Fibroblast of mammary gland (primary cell): ENCODE measurements at places on chromosomes 5 and 9.
A peak's percentile ranks its signal among the peaks of the same experiment; 100 is the strongest.

DNA sequence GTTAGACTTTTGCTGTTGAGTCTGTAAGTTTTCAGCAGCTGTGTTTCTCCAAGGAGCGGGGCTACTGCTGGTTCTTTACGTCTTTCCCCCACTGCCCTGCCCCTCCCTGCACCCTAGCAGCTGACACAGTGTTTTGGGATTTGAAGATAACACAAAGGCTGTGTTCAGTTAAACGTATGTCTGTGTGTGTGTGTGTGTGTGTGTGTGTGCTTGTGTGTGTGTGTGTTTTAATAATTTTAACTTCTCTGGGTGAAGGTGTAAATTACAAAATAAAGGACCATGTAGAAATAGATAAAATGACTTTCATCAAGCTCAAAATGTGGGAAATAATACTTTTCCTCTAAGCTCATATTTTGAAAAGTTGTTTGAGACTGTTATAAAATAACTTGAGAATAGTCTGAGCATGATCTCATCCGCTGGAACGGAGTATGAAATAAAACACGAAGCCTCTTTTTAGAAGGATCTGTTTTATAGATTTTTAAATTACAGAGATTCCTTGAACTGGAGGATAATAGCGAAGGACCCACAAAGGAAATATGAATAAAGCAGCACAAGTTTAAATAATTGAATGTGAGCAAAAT lies 10.9 kb downstream of the ABL1 start:
- peak; percentile 88 for DNase-seq

GRCh38 chr5:143037708-143038107 lies 267.5 kb downstream of the ARHGAP26 start:
- DNase-seq = no peak

DNA sequence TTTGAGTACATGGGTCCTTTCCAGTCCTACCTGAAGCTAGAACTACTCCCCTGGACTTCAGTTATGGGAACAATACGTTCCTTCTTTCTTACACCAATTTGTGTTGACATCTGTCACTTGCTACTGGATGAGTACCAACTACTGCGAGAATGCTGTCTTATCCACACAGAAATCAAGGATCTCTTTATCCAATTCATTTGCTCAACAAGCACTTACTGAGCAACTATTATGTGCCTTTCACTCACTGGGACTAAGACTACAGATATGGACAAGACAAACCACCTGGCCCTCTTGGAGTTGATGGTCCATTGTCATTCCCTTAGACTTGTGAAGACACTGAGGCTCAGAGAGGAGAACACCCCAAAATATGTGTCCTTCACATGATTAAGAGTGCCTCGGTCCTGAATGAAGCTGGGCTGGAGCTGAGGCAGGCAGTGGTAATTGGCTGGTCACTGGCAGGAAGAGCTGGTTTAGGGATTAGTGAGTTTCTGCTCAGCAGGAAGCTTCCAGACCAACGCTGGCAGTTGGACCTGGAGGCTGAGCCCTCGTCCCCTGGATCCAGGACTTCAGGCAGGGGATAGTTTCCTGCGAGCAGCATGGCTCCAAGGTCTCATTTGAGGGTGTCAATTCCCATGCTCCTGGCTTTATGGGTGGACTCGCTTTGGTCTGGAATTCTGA lies 8.4 kb upstream of the ARSI start:
- DNase-seq = no peak

DNA sequence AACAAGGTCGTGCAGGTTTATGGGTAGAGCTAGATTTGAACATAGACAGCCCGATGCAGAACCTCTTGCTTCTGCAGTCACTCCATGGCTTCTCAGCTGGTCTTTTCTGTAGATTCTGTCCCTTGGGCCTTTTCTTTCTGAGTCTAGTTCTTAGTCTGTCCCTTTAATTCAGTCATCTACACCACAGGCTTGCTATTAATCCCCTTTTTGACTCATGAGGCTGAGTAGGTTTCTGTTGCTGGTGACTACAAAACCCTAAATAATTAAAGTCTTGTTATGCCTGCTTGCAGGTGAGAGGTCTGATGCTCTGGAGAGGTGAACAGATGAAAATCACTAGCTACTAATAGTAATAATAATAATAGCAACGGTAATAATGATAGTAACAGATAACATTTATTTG lies 19.3 kb upstream of the STRBP start:
- no peak for DNase-seq

GRCh38 chr5:103703617-103704016 lies 141.0 kb upstream of the NUDT12 start:
- DNase-seq = no peak

DNA sequence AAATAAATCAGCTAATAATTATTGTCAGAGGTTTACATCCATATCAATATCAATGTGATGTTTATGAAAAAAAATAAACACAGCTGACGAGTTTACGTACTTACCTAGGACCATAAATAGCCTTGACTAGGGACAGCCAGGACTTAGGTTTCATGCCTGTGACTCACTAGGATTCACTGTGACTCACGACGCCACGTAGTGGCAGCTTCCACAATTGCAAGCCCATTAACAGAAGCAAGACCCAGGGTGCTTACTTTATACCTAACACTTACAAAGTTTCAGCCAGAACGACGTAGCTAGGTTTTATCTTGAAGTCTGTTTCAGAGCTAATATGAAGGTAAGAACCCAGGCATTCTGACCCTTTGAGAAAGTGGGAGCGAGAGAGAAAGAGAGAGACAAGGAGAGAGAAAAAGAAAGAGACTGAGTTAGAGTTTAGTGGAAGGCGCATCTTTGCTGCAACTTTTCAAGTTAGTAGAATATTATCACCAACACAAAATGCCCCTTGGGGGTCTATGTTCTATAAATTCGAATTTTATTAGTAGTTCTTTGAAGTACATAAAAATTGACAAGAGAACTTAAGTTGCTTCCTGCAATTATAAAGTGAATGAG lies 191.2 kb downstream of the GNA14 start:
- DNase-seq = peak; percentile 92

- no peak for DNase-seq
These were observed 119.9 kb downstream of the DOCK2 start for GRCh38 chr5:169757016-169757415.

DNA sequence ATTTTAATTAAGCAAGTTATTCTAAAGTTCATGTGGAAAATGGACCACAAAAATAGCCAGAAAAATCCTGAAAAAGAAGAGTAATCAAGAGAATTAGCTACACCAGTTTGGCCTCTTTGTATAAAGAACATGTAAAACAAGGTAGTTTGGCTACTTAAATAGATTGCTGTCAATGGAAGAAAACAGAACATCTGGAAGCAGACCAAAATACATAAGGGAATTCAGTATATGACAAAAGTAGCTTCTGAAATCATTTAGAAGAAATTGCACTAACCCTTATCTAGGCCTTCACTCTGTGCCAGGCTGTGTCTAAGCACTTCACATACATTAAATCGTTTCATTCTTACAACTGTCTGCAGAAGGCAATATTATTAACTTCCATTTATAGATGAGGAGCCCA lies 156.6 kb downstream of the PRDM6 start:
- DNase-seq = no peak

DNA sequence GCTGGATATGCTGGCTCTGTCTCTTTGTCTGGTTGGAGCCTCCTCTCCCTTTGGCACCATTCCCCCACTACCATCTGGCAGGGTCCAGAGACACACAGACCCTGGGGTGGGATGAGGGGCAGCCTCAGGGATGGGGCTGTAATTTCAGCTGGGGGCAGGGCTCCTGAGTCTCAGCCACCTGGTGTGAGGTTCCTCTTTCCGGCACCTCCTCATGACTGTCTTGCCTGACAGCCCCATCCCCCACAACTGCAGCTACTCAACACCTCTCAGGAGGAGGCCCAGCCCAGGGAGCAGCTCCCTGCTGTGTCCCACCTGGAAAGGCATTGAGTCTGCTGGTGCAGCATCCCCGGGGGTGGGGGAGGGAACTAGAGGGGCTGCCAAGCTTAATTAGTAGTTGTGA lies 11.7 kb upstream of the RPS14 start:
- no peak for DNase-seq

GRCh38 chr9:126468141-126468825 lies 141.7 kb downstream of the MVB12B start:
- no peak for DNase-seq

DNA sequence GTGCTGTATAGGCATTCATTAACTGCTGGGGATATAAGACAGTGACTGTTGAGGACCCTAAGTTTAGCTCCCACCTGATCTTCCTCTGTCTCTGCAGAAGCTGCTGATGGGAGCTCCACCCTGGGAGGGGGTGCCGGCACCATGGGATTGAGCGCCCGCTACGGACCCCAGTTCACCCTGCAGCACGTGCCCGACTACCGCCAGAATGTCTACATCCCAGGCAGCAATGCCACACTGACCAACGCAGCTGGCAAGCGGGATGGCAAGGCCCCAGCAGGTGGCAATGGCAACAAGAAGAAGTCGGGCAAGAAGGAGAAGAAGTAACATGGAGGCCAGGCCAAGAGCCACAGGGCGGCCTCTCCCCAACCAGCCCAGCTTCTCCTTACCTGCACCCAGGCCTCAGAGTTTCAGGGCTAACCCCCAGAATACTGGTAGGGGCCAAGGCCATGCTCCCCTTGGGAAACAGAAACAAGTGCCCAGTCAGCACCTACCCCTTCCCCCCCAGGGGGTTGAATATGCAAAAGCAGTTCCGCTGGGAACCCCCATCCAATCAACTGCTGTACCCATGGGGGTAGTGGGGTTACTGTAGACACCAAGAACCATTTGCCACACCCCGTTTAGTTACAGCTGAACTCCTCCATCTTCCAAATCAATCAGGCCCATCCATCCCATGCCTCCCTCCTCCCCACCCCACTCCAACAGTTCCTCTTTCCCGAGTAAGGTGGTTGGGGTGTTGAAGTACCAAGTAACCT lies 22.1 kb downstream of the PCDHGC5 start:
- no peak for DNase-seq

DNA sequence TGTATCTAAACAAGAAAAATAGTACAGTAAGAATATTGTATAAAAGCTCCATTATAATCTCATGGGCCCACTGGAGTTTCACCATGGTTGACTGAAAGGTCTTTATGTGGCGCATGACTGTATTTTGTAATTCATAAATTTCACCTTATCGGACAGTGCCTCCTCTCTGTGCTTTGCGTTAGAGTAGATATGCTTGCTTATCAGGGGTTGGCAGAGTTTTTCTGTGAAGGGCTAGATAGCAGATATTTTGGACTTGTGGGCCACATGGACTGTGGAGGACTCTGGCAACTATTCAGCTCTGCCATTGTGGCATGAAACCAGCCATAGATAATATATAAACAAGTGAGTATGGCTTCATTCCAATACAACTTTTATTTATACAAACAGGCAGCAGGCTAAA lies 23.2 kb downstream of the GAPVD1 start:
- no peak for DNase-seq

- DNase-seq = no peak
These were observed 36.2 kb upstream of the GABRP start for GRCh38 chr5:170747357-170747756.

GRCh38 chr5:135834639-135835529 lies at the start of gene SLC25A48:
SLC25A48 (plus strand) TSS chr5:135834663; CDS start chr5:135834848, 185 bp downstream.
- DNase-seq = no peak

DNA sequence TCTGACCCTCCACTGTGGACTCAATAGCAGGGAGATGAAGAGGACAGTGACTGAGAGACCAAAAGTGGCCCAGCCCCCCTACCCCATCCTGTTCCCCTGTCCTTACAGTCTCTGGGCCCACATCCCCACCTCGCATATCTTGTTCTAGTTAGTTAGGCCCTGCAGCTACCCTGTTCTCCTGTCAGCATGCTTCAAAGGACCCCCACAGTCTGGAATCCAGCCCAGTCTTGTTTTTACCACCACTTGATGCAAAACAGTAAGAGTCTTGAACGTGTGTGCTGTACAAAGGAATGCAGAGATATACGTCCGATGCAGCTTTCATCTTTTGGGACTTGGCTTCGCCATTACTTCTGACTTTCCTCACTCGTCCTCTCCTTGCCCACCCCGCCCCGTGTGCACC lies 12.2 kb upstream of the POMT1 start:
- no peak for DNase-seq

- no peak for DNase-seq
These were observed 15.8 kb downstream of the RBM27 start for GRCh38 chr5:146219243-146219642.

DNA sequence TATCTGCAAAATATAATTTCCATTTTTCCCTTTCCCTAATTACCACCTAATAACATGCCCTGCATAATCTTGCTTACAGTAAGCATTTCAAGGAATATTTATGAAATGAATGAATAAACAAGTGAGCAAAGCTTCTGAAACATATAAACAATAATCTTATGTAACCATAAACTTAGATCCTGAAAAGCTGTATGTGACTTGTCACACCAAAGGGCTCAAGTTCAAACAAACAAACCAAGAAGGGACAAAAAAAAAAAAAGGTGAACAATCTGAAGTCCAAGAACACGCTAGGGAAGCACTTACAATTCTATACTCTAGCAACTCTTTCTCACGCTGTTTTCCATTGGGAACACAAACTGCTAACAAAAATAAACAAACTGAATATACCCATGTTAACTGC lies 36.3 kb downstream of the PLPP1 start:
- DNase-seq = no peak

DNA sequence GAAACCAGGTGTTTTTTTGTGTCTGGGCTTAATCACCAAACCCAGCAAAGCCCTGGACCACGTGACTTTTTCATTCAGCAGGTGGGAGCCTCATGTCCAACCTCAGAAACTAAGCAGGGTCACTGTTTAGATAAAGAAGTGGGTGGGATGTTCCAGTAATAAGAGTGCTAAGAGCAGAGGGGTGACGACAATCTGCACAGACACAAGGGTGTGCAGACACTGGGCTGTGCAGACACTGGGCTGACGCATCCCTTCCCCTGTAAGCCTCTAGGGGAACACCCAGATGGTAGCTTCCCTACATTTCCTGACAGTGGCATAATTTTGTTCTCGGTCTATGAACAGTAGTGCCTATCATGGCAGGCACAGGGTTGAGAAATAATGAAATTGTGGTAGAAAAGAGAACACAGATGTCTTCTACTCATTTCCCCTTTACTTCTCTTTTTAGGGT lies 85.1 kb downstream of the SAXO1 start:
- DNase-seq = no peak

DNA sequence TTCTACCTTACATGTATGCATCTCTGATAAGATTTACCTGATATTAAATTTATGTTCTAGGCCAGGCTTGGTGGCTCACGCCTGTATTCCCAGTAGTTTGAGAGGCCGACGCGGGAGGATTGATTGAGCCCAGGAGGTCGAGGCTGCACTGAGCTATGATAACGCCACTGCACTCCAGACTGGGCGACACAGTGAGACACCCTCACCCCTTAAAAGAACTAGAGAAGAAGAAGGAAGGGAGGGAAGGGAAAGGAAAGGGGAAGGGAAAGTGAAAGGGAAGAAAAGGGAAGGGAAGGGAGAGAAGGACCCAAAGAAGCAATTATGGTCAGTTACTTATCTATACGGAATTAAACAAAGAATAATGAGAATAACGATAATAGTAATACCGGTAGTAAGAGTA lies 1.2 kb upstream of the RFK start:
- DNase-seq = no peak
